ENCODE measurements at places on chromosomes 4 and X. TPM values are rescaled to one million over a fixed set of nuclear protein-coding genes. Genes with fewer than 3 reads are reported as not detected.

The NDST4 gene
- total RNA-seq: not detected

The MMRN1 gene
- total RNA-seq: 1,432 TPM

The FRMPD3 gene
- total RNA-seq: not detected

The MAP7D2 gene
- 0.38 TPM for total RNA-seq

The COX7B2 gene
- total RNA-seq: not detected

The SHROOM3 gene
- total RNA-seq: 1.6 TPM

The RRH gene
- total RNA-seq: not detected

The SSX1 gene
- total RNA-seq: not detected

The NXF2 gene
- total RNA-seq: not detected

The H2BW1 gene
- total RNA-seq: not detected

The GPR78 gene
- not detected for total RNA-seq

The KLHL4 gene
- 44.6 TPM for total RNA-seq

The FRG2 gene
- not detected for total RNA-seq

The CXCR3 gene
- total RNA-seq: not detected

The SPANXD gene
- total RNA-seq: not detected

The ZCCHC12 gene
- 0.33 TPM for total RNA-seq

The ERAS gene
- total RNA-seq: not detected

The XG gene
- total RNA-seq: 0.33 TPM

The COL4A5 gene
- total RNA-seq: 38.9 TPM

The AMOT gene
- 0.96 TPM for total RNA-seq

The G6PD gene
- total RNA-seq: 108 TPM

The CENPI gene
- 17.7 TPM for total RNA-seq

The PROM1 gene
- total RNA-seq: 0.10 TPM

The HPGD gene
- total RNA-seq: not detected

The ESX1 gene
- total RNA-seq: 0.29 TPM

The SMIM10L2A gene
- total RNA-seq: 1.3 TPM

The CD40LG gene
- not detected for total RNA-seq

The NLRP2B gene
- under 0.01 TPM for total RNA-seq

The MAGEB16 gene
- total RNA-seq: not detected

The TSC22D3 gene
- 20.6 TPM for total RNA-seq

The TMPRSS11F gene
- total RNA-seq: not detected

Data from vein endothelial cell (primary cell).